ENCODE measurements at places on chromosomes 4 and X.

GRCh38 chrX:15748841-15749240, 10.8 kb downstream of the CA5B start:
- no peak for DNase-seq

DNA sequence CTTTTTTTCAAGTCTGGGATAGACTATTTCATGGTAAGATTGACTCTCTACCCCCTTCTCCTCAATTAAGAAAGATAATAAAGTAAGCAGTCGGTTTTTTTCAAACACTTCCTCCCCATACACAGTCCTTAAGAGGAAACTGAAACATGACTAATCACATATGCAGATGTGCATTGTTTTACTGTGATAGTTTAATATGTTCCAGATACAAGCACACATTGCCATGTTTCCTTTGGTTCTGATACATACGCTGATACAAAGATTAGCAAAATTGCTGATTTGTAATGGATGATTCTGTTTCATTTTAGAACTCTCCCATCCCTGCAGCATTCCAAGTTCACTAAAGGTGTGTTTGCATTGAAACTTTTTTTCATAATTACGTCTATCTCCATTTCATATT, 76.1 kb downstream of the FBXO8 start:
- no peak for DNase-seq

DNA sequence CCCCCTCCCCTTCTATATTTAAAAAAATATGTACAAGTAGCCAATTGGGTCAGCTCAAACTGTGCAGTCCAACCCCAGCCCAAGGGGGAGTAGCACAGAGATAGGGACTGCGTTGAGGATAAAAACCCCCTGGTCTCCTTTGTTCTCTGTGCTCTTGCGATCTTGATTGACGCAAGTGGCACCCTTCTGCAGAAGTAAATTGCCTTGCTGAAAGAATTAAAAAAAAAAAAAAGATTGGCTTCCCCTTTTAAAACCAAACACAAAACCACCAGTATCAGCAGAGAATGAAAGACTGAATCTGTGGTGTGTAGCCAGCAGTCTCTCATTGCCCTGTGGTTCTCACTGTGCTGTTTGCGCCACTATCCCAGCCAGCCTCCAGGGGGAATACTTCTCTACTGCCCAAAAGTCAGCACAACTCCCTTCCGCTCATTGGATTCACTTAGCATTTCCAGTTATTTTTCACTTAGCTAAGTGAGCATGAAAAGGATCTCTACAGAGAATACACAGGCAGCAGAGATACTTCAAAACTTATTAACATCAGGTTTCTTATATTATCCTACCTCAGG, 29.7 kb downstream of the MANBA start:
- no peak for DNase-seq

DNA sequence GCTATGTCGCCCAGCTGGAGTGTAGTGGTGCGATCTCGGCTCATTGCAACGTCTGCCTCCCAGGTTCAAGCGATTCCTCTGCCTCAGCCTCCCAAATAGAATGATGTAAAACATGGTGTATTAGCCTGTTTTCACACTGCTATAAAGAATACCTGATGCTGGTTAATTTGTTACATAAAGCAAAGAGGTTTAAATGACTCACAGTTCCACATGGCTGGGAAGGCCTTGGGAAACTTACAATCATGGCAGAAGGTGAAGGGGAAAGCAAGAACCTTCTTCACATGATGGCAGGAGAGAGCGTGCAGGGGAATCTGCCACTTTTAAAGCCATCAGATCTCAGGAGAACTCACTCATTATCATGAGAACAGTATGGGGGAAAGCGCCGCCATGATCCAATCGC, 1191.8 kb downstream of the ARAP2 start:
- no peak for DNase-seq

GRCh38 chr4:165328708-165329107, 1.2 kb downstream of the MSMO1 start:
- DNase-seq: no peak

GRCh38 chrX:16593801-16594200, 56.2 kb upstream of the S100G start:
- no peak for DNase-seq

DNA sequence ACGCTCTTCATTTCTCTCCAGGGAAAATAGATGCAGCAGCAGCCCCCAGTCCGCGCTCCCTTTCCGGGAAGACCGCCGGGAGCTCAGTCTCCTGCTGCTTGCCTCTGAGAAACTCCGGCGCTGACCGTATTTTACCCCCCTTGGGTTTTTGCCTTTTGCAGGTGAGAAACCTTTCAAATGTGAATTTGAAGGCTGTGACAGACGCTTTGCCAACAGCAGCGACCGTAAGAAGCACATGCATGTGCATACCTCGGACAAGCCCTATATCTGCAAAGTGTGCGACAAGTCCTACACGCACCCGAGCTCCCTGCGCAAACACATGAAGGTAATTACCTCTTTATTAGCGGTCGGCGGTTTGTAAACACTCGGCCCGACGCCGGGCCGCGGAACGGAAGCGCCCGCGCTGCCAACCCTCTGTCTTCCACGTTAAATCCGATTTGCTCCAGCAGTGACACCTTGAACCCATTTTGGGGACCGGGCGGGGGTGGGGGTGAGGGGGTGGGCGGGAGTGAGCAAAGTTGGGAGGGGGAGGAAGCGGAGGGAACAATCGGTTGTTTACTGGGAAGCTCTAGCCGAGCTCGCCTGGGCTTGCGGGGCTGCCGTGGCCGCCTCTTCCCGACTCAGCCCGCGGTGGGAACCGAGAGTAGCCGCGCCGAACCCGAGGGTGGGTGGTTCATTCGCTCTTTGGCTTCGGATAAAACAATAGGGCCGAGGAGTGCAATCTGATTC, 3.0 kb downstream of the ZIC3 start:
- DNase-seq: no peak

GRCh38 chr4:8917321-8917811, 45.7 kb upstream of the HMX1 start:
- no peak for DNase-seq

DNA sequence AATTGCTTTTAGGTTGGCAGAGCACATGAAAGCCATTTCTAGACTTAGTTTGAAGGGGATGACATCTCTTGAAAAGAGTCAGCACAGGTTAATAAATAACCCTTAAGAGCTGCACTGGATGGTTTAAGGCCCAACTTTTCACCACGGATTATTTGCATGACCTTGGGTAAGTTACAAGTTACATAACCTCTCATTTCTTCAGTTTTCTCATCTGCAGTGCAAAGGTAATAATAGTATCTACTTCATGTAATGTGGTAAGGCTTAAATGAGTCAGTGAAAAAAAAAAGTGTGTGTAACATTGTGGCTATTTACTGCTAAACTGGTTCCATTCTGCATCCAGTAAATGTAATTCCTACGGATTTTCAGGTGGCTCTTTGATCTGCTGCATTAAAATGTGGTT, 715.8 kb downstream of the CCSER1 start:
- no peak for DNase-seq

DNA sequence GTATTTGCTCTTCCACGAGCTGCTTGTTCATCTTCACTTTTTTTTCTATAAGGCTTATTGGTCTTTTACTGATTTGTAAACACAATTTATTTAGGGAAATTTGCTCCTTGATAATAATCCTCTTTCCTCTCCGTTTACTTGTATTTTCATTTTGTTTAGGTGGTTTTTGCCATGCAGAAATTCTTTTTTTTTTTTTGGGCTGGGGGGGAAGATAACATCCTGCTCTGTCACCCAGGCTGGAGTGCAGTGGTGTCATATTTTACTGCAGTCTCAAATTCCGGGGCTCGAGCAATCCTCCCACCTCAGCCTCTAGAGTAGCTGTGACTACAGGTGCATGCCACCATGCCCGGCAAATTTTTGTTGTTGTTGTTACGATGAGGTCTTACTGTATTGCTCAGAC, 31.6 kb upstream of the BRS3 start:
- no peak for DNase-seq

- DNase-seq: no peak
Observed at GRCh38 chr4:40596522-40596921, 33.1 kb downstream of the RBM47 start.

DNA sequence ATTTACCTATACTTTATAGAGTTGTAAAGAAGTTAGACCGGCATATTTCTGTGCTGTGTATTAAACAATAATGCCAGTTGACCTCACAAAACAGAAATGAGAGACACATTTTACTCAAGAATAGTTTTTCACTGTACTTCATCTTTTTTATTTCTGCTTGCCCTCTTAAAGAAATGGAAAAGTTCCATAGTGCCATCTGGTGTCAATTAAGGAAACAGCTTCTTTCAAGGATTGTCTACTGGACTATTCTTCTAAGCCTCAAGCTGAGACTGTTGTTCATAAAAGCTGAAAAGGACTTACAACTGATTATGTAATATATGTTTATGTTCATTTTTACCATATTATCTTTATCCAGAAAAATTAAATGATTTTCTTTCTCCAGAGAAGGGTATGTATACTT, 1523.7 kb downstream of the ARAP2 start:
- no peak for DNase-seq

- DNase-seq: no peak
Observed at GRCh38 chrX:16796298-16796697, 10.0 kb downstream of the TXLNG start.

DNA sequence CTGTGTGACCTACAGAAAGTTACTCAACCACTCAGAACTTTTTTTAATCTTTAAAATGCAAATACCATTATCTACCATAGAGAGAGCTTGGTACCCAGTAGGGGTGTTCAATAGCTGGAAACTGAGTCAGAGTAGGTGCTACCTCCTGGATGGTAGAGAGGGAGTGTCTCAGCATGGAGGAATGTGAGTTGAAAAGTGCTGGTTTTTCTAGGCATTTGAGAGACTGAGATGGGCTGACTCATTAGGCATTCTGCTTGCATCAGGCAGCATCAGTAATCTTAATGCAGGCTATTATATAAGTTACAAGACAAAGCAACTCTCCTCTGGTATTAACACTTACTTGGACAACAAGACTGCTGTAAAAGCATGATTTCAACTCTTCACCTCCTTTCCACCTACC, 70.9 kb upstream of the ARHGEF9 start:
- no peak for DNase-seq

DNA sequence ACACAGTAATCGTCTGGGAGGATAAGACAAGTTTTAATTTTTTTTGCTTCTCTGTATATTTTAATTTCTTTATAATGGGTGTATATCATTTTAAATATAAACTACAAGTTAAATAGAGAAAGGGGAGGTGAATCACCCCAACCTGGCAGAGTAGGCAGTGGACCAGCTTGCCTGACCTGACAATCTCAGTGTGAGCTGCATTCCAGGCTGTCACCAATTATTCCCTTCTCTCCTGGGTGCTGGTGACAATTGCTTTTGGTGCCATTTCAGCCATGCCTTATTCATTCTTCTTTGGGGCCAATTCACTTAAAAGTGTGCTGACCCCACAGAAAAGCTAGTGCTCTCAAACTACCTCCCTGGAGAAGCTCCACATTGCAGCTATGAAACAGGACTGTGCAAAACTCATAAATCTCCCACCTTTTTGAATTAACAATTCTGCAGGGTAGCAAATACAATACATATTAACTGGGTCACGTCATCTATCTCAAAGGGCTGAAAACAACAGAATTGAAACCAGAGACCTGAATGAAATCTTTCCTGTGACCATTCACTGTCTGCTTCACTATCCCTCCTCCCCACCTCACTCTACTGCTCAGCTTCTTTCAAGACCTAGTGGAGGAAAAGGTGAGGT, 359.0 kb downstream of the HS3ST1 start:
- DNase-seq: no peak

GRCh38 chr4:111689731-111690130, 455.5 kb upstream of the FAM241A start:
- no peak for DNase-seq

DNA sequence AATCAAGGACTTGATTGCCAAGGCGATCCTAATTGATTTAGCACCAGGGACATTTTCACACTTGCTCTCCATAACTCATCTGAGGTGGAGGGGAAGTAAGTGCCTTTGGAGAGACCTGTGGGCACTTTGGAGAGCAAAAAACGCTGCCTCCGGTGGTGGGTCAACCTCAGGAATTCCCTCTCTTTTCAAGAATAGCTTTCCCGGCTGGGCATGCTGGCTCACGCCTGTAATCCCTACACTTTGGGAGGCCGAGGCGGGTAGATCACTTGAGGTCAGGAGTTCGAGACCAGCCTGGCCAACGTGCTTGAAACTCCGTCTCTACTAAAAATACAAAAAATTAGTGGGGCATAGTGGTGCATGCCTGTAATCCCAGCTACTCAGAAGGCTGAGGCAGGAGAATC, 49.2 kb downstream of the PRPS1 start:
- DNase-seq: no peak

GRCh38 chr4:129337228-129337620, 241.3 kb downstream of the C4orf33 start:
- DNase-seq: no peak

- DNase-seq: no peak
Observed at GRCh38 chrX:24963823-24964222, 51.9 kb downstream of the ARX start.

DNA sequence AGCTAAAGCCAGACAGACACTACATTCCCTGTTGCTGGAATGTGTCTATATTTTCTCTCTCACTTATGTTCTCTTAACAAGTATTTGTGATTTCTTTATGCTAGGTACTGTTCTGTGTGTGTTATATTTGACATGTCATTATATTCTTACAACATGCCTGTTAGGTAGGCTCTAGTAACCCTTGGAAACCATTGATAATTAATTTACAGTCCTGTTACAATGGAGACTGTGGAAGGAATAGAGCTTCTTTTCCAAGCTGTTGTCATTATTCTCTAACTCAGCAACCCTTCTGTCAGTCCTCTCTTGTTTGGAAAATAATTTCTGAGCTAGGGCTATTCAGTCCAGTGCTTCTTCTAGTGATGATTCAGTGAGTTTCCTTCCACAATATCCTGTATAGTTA, 419.1 kb upstream of the BOD1L1 start:
- DNase-seq: no peak

DNA sequence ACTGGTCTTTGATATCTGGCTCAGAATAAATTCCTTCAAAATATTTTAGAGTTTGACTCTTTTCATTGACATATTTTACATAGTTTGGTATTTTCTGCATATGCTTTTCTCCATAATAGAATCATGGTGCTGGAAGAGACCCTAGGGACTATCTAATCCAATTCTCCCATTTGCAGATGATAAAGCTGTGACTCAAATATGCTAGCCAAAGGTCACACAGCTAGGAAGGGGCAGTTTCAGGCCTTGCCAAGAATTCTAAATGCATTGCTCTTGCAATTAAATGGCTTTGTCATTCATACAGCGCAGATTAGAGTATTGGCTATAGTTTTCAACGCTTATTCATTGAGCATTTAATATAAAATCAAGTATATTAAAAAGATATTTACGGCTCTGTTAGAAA, 374.1 kb upstream of the RASGEF1B start:
- DNase-seq: no peak

- no peak for DNase-seq
Observed at GRCh38 chr4:142435599-142436235, 410.4 kb downstream of the INPP4B start.

- no peak for DNase-seq
Observed at GRCh38 chrX:24372021-24372763, 11.8 kb downstream of the SUPT20HL1 start.

DNA sequence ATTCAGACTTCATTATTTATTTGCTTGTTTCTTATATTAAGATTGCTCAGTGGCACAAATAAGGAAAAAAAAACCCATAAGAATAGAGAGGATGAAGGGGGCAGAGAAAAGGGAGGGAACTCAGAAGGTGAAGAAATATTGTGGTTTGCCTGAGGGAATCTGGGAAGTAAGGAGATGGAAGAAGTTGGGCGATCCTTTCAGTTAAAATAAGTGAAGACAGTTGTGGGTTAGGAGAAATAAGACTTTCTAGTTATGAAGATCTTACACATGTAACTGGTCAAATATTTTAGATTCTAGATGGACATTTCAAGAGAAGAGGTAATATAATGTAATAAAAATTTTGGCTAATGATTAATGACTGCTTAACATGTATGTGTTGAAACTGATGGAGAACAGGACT, 138.7 kb upstream of the LIMCH1 start:
- no peak for DNase-seq
